Thyroid gland (tissue), 4 donors: ENCODE measurements at places on chromosomes 7 and 10. TPM values are rescaled to one million over a fixed set of nuclear protein-coding genes. Genes with fewer than 3 reads are reported as not detected.

Gene VIPR2
- total RNA-seq, result not detected

Gene MMS19
- total RNA-seq, result 71.4 TPM

DNA sequence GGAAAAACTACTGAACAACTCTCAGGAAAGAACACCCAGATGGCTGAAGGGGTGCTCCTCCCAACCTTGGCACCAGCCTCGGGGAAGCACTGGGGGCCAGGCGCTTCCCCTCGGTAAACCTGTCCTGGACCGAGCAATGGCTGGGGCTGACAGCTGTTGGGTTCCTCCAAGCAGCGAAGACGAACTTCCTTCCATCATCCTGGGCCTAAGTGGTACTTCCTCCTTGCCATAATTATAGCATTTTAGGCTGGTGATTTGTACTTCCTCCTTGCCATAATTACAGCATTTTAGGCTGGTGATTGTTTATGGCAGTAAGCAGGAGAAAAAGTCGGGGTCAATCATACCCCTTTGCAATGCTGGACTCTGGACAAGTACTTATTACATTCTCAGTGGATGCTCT lies 69.3 kb downstream of the MYOF start:
- no peak for DNase-seq

- no peak for DNase-seq
These were observed 26.6 kb downstream of the SLC29A3 start for GRCh38 chr10:71345694-71346093.

DNA sequence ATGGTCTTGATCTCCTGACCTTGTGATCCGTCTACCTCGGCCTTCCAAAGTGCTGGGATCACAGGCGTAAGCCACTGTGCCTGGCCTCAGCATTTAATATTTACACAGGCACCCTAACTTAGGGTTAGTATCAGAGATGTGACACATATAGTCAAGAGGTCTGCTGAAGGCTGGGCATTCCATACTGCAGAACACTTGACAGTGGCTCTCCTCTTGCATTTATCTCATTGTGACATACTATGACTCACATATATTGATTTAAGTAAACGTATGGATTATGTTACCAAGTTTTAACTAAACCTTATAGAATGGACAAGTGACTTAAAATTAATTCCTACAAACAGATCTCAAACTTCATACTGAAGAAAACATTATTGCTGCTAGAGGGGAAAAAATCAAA lies 36.6 kb downstream of the BRAF start:
- no peak for DNase-seq

DNA sequence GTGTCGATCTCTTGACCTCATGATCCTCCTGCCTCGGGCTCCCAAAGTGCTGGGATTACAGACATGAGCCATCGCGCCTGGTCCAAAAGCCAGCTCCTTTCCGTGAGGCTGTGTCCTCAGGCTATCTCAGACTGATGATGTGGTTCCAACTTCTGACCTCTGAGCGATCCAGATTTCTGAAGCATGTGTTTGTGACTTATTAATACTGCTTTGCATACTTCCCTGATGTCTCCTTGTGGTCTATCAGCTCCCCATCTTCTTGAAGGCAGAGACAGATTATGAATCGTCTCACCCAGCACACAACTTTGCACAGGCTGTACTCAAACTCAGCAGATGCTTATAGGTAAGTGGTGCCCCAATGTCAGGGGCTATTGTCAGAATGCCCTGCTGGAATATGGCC lies 2.0 kb upstream of the PLPP4 start:
- DNase-seq, result no peak

GRCh38 chr10:85430991-85431390 lies 935.6 kb downstream of the GRID1 start:
- DNase-seq, result no peak

- DNase-seq, result no peak
These were observed 45.8 kb upstream of the SORBS1 start for GRCh38 chr10:95606922-95607321.

DNA sequence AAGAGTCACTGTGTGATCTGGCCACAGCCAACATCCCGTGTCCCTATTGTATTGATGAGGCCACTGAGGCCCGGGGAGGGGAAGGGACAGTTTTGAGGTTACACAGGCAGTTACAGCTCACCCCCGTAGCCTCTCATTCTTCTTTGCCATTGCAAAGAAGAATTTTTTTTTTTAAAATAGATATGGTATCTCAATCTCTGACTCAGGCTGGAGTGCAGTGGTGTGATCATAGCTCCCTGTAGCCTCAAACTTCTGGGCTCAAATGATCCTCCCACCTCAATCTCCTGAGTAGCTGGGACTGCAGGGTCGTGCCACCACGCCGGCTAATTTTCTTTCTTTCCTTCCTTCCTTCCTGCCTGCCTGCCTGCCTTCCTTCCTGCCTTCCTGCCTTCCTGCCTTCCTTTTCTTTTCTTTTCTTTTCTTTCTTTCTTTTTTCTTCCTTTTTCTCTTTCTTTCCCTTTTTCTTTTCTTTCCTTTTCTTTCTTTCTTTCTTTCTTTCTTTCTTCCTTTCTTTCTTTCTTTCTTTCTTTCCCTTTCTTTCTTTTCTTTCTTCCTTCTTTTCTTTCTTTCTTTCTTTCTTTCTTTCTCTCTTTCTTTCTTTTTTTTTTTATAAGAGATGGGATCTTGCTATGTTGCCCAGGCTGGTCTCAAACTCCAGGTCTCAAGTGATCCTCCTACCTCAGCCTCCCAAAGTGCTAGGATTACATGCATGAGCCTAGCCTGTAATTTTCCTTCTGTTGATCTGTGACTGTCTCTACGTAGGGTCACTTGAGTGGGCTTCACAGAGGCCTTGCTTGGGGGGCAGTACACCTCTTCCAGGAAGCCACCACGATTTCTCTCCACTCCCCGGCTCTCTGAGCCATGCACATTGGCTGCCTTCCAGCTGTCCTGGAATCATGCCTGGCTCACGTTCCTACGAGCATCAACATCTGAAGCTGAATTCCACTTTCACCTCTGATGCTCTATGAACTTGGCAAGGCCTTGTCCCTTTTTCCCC lies 31.3 kb downstream of the TMEM270 start:
- peak; percentile 72 for DNase-seq

GRCh38 chr7:74025730-74026129 lies 2.2 kb upstream of the ELN start:
- no peak for DNase-seq

GRCh38 chr10:88228130-88228529 lies 355.0 kb downstream of the RNLS start:
- peak; percentile 46 for DNase-seq

Gene ABCA13
- 10.6 TPM for total RNA-seq

GRCh38 chr7:106613848-106614560 lies 47.0 kb downstream of the CCDC71L start:
- no peak for DNase-seq

DNA sequence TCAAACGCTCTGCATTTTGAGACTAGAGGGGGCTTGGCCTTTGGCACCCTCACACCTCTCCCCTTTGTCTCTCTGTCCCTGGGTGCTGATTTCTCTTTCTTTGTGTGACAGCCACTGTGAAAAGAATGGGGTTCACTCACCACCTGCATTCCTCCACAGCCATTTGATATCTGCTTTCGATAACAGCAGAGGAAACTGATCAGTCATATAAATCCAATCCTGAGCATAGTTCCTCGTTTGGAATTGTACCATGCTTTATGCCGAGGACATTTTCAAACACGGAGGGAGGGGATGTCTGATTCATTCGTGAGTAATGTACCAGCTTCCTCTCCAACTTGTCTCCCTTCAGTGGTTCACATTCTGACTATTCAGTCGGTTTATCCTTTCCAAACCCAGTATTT lies 15.8 kb downstream of the MET start:
- peak; percentile 11 for DNase-seq

DNA sequence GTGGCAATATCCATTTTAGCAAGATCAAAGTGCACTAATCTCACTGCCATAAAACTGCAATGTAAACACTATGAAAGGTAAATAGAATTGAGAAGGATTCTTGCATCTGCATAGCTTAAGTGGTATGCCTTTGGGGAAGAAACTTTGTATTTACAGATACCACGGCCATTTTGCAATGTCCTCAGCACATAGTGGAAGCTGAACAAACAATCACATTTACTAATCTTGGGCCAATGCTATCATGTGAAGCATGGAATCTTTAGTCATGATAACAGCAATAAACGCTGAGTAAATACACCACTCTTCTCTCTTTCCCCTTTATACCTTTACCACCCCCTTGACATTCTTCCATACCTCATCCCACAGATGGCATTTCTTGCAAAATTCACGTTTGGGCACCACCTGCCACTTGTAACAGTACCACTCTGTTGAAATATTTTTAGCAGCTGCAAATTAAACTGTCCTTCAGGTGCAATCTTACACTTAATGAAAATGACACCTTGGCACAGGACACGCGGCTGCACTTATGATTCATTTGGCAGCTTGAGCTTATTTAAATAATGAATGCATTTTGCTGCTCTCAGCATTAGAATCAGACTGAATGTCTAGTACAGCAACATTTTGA lies 171.8 kb downstream of the SEMA3A start:
- no peak for DNase-seq

Gene PHKG1
- 1.4 TPM for total RNA-seq

GRCh38 chr10:14244801-14245211 lies 85.9 kb downstream of the FRMD4A start:
- no peak for DNase-seq

Gene TEX36
- total RNA-seq, result not detected

- DNase-seq, result no peak
These were observed 469 bp upstream of the NOC3L start for GRCh38 chr10:94363251-94363565.

Gene ABHD11
- total RNA-seq, result 69.3 TPM

DNA sequence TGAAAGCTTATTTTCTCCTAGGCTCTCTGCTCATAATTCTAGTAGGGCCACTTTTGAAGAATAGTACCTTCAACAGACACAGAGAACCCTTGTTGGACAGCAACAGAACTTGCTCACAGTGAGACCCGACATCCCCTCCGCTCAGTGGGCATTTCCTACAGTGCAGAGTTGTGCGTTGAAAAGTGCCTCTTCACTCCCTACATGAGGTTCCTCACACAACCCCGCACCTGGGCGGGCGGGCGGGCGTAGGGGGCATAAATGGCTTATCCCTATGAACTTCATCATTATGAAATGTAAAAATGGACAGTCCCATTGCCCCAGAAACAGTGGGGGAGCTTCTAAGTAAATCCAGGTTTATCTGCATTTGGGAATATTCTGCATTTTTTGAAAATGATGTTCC lies 174.9 kb downstream of the MGMT start:
- no peak for DNase-seq

- DNase-seq, result peak; percentile 86
These were observed 4.0 kb upstream of the HECW1 start for GRCh38 chr7:43108255-43109011.

GRCh38 chr7:157280216-157280841 lies 56.5 kb upstream of the DNAJB6 start:
- DNase-seq, result no peak

Gene VSIR
- total RNA-seq, result 22.0 TPM

- DNase-seq, result no peak
These were observed 5.1 kb downstream of the SYNPO2L start for GRCh38 chr10:73650537-73651331.

Gene BMPR1A
- 72.7 TPM for total RNA-seq

- DNase-seq, result no peak
These were observed 7.7 kb downstream of the DGKB start for GRCh38 chr7:14894826-14895225.

Gene FAM131B
- total RNA-seq, result 0.11 TPM

Gene VPS26A
- total RNA-seq, result 35.3 TPM

Gene ADGRA1
- total RNA-seq, result 0.40 TPM

Gene FANK1
- total RNA-seq, result 17.2 TPM

DNA sequence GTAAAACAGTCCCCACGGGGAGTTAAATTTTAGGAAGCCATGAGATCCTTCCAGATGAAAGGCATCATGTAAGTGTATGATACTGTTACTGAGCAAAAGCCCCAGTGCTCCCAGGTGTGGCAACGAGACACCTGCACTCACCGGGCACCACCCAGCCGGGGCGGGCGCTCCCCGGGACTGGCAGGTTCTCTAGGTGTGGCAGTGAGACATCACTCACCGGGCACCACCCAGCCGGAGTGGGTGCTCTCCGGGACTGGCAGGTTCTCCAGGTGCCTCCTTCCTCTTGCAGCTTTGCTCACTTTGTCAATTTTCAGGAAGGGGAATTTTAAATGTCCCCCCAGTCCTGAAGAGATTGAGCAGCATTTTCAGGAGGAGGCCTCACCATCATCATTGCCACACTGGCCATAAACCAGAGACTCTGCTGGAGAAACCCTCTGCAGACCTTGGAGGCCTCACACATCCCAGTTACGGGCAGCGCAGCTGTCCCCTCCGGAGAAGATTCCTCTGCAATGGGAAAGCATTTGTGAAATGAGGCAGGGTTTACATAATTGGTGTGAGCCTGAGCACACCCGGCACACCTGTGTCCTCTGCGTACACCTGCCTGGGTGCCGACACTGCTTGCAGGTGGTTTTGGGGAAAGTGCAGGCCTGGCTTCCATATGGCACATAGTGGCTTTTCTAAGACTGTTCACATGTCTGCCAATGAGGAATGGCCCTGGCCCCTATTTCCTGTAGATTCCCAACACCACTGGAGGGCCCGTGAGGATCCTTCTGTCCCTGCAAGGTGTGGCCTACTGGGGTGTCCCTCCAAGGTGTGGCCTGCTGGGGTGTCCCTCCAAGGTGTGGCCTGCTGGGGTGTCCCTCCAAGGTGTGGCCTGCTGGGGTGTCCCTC lies 191.4 kb downstream of the EBF3 start:
- no peak for DNase-seq

- DNase-seq, result no peak
These were observed 55.5 kb upstream of the LRGUK start for GRCh38 chr7:134071355-134072331.

GRCh38 chr7:52482076-52482475 lies 553.4 kb upstream of the POM121L12 start:
- no peak for DNase-seq

- no peak for DNase-seq
These were observed 298.7 kb downstream of the BAMBI start for GRCh38 chr10:28975891-28976531.

Gene GPR15LG
- total RNA-seq, result not detected

- no peak for DNase-seq
These were observed 72.5 kb downstream of the MICALL2 start for GRCh38 chr7:1386623-1387220.
